ENCODE measurements at places on chromosomes 13 and 19.

GRCh38 chr13:111872475-111873150 is 194.3 kb upstream of the SOX1 start:
- DNase-seq = no peak

GRCh38 chr19:51194527-51195315 is 30.2 kb upstream of the CD33 start:
- DNase-seq = no peak

DNA sequence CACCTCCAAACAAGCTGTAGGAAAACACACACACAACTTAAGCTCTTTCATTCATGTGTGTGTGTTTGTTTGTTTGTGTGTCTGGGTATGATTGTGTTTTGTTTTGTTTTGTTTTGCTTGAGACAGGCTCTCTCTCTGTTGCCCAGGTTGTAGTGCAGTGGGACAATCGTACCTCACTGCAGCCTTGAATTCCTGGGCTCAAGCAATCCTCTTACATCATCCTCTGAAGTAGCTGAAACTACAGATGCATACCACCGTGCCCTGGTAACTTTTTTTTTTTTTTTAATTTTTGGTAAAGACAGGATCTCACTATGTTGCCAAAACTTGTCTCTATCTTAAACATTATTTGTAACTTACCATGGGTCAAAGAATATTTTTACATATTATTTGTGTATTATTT is 431.7 kb downstream of the SLITRK1 start:
- DNase-seq = no peak

GRCh38 chr13:29901710-29902631 is 51.6 kb upstream of the UBL3 start:
- no peak for DNase-seq

- DNase-seq = no peak
Measured at GRCh38 chr13:27261396-27261795, 9.2 kb upstream of the RASL11A start.

DNA sequence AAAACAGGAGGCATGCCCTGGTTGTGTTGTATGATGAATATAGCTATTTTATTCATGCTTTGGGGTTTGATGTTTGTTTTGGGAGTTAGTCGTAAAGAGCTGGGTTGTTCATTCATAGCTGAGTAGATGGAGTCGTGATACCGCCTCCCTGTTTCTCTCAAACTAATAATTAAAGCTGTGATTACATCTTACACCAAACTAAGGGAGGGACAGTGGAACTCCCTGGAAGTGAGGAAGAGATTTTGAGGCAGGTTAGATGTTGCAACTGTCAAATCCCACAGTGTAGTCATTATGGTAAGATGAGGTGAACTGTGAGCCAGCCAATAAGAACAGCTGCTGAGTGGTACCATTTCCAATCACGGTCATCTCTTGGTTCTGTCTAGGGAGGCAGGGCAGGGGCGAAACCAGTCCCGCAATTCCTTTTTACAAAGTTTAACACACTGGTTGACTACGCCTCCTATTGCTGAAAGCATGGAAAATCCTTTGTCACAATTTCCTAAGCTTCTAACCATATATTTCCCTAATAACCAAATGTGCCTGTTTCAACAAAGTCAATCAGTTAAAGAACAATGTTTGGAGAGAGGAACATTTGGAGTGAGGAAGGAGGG is 207.6 kb upstream of the SERP2 start:
- DNase-seq = no peak

- DNase-seq = no peak
Measured at GRCh38 chr13:64020126-64020525, 2604.5 kb upstream of the PCDH20 start.

GRCh38 chr19:1649706-1650649 is 2.4 kb downstream of the TCF3 start:
- no peak for DNase-seq

- DNase-seq = no peak
Measured at GRCh38 chr13:89899302-89900103, 1448.0 kb upstream of the MIR17HG start.

- no peak for DNase-seq
Measured at GRCh38 chr13:49409008-49409407, 34.9 kb downstream of the CAB39L start.

- no peak for DNase-seq
Measured at GRCh38 chr13:54373211-54373610, 1344.6 kb downstream of the OLFM4 start.

DNA sequence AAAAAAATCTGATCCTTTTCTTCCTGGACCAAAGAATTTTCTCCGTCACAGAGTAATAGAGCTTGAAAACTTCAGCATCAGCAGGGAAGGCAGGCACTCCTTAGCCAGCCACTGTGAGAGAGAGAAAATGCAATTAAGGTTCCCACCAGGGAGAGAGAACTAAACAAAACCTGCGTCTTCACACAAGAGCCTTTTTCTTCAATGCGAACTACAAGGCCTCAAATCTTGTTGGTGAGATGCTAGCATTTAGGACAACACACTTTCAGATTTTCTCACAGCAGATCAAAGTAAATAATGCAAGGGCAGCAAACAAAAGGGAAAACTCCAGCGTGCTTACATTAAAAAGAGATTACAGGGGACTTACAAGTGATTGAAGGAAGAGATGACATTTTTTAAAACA is 80.1 kb downstream of the DACH1 start:
- DNase-seq = no peak

DNA sequence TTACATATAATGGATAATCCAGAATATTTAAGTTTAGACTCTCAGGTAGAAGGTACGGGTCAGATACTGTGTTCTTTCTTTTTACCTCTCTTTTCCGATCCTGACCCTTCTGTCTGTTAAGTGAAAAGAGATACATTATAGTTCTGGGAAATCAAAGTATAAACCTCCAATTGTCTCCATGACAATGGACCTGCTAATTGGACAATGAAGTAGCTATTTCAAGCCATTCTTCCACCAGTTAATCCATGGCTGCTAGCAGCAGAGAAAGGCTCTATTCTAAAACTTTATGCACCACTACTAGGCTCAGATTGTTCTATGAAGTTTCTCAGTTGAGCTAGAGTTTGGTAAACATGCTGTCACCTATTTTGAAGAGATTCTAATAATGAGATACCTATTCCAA is 8.3 kb upstream of the NBEA start:
- no peak for DNase-seq

DNA sequence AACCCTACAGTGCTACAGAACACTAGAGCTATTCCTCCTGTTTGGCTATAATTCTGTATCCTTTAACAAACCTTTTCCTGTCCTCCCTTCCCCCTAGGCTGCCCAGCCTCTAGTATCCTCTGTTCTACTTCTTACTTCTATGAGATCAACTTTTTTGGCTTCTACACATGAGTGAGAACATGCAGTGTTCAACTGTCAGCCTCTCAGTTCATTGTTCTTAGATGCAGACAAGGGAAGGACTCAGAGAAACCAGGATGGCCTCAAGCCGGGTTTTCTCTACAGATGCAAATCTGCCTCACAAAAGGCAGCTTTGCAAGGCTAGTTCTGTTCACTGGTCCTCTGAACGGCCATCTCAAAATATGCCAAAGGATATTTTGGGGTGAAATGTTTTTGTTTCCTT is 18.4 kb downstream of the AMER2 start:
- DNase-seq = no peak

DNA sequence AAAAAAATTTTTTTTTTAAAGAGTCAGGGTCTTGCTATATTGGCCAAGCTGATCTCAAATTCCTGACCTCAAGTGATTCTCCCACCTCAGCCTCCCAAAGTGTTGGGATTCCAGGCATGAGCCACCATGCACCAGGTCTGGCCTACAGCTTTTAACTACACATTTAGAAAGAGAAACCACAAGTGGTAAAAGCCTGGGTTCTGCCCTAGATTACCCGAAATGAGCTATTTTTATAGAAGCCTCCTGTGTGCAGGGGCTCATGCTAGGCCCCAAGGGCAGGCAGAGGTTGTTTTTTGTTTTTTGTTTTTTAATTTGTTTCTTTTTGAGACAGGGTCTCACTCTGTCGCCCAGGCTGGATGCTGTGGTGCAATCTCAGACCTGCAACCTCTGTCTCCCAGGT is 14.0 kb upstream of the MYADM start:
- no peak for DNase-seq

- no peak for DNase-seq
Measured at GRCh38 chr13:95955255-95955654, 97.9 kb downstream of the UGGT2 start.

- DNase-seq = no peak
Measured at GRCh38 chr13:27379694-27380641, 44.5 kb upstream of the GTF3A start.

DNA sequence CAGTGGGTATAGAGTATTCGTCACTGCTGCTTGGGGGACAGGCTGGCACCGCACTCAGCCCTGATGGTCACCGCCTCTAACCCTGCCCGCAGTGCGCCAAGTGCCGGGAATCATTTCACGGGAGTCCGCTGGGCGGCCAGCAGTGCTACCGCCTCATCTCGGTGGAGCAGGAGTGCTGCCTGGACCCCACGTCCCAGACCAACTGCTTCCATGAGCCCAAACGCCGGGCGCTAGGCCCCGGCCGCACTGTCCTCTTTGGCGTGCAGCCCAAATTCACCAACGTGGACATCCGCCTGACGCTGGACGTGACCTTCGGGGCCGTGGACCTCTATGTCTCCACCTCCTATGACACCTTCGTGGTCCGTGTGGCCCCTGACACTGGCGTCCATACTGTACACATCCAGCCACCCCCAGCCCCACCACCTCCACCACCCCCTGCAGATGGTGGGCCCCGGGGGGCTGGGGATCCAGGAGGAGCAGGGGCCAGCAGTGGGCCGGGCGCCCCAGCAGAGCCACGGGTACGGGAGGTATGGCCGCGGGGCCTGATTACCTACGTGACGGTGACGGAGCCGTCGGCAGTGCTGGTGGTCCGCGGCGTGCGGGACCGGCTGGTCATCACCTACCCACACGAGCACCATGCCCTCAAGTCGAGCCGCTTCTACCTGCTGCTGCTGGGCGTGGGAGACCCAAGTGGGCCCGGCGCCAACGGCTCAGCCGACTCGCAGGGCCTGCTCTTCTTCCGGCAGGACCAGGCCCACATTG is 14.5 kb downstream of the CNFN start:
- no peak for DNase-seq

GRCh38 chr13:66663711-66664110 is 566.4 kb downstream of the PCDH9 start:
- no peak for DNase-seq

GRCh38 chr13:20171364-20171763 is 10.5 kb upstream of the GJA3 start:
- no peak for DNase-seq
